ENCODE measurements at places on chromosomes 13 and 19.

GRCh38 chr19:18932216-18932841, 8.7 kb downstream of the HOMER3 start:
- DNase-seq: no peak

- DNase-seq: no peak
Observed at GRCh38 chr13:66781241-66781640, 448.9 kb downstream of the PCDH9 start.

GRCh38 chr19:46963093-46963734, 56.4 kb upstream of the NPAS1 start:
- DNase-seq: no peak

GRCh38 chr19:7152568-7152967, 83.1 kb downstream of the ZNF557 start:
- DNase-seq: no peak

GRCh38 chr13:110341445-110342244, 34.6 kb downstream of the COL4A2 start:
- no peak for DNase-seq

DNA sequence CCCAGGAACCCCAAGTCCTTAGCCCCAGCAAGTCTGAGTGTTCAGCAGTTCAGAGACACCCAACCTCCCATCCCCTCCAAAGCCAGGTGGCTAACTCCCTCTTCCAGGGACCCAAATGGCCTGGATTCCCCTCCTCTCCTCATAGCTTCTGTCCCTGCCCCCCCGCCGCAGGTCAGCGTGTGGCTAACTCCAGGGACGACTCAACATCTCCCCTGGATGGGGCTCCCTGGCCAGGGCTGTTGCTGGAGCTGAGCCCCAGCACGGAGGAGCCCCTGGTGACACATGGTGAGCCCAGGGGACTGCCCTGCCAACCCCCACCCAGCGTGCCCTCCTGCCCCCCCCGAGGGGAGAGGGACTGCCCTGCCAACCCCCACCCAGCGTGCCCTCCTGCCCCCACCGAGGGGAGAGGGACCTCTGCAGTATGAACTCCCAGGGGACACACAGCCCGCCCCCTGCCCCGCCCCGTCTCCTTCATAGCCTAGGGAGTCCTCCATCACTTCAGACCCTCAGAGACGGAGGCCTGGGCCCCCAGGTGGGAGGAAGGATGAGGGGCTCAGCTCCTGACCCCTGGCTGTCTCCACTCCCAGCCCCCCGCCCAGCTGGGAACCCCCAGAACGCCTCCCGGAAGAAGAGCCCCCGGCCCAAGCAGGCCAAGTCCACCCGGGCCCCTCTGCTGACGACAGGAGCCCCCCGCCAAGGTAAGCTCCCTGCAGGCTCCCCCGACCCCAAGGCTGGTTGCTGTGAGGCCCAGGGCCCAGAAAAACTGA, 1.7 kb downstream of the SSC5D start:
- DNase-seq: no peak

DNA sequence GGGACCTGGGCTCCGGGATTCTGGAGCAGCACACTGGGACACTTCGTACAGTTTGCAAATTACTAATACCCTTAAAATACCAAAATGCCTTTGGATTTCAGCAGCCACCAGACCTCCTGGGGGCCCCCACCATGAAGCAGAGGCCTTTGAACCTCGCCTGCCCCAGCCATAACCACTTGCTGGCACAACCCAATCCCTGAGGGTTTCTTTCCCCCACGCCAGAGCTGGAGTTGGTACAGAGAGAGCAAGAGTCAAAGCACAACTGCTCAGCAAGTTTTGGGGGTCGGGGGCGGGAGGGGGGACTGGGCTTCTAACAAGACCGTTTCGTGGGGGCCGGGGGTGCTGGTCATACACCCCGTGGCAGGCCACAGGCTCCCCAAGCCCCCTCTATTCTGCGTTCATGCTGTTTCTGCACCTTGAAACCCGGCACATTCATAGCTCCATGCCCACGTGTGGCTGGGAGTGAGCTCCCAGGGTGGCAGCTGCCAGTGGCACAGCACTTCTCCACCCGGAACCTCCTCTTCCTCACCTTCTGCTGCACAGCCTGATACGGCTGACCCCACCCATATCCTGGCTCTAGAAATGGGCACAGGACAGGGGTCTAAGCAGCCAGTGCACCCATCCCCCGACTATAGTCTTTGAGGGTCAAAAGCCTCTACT, 17.1 kb downstream of the PLEKHF1 start:
- DNase-seq: no peak

- no peak for DNase-seq
Observed at GRCh38 chr13:109684824-109685202, 101.6 kb downstream of the IRS2 start.

DNA sequence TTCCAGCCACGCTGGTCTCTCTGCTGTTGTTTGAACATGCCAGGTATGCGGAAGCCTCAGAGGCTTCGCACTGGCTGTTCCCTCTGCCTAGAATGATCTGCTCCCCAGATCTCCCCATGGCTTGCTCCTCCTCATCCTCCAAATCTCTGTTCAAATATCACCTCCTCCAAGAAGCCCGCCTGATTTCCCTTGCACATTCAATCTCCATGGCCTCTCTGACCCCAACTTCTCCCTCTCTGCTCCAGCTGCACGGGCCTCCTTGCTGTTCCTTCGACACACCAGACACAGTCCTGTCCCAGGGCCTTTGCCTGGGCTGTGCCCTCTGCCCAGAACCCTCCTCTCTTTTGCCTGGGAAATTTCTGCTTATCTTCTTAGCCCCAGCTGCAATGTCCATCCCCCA, 52.5 kb upstream of the PTPRS start:
- no peak for DNase-seq

DNA sequence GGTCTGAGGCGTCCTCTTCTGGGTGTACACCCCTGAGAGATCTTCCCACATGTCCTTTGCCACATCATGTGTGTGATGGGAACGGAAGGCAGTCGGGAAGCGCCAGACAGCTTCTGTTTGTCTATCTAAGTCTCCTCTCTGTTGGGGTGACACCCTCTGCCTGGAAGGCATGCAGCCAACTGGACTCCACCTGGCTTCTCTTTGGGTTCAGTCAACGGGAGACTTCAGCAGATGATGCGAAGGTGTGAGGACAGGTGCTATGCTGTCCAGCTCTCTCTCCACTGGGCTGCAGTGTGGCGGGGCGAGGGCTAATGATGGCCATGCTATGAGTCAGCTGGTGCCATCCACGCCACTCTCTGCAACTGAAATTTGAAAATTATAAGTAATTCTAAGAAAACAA, 14.3 kb upstream of the SBK3 start:
- DNase-seq: no peak

- DNase-seq: no peak
Observed at GRCh38 chr13:93398167-93399035, 171.8 kb downstream of the GPC6 start.

DNA sequence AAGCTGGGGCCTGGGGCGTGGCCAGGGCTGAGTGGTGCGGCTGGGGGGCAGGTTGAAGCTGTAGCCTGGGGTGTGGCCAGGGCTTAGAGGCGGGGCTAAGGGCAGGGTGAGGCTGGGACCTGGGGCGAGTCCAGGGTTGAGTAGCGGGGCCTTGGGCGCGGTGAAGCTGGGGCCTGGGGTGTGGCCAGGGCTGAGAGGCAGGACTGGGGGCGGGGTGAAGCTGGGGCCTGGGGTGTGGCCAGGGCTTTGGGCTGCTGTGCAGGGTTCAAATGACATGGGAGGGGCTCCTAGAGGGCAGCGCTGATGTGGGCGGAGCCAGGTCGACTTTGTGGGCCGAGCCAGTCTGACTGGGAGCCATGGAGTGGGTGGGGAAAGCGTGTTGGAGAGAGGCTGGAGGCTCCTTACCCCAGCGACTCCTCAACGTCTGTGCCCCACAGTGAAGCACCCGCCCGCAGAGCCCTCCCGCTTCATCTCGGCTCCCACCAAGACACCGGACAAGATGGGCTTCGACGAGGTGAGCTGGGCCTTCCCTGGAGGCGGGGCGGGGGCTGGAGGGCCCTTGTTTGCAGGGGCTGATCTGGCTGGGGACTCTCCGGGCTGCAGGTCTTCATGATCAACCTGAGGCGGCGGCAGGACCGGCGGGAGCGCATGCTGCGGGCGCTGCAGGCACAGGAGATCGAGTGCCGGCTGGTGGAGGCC, 21.5 kb downstream of the COLGALT1 start:
- no peak for DNase-seq

- no peak for DNase-seq
Observed at GRCh38 chr19:1166872-1167573, 7.0 kb downstream of the SBNO2 start.

GRCh38 chr19:17616961-17617806, 61.7 kb downstream of the COLGALT1 start:
- DNase-seq: no peak

DNA sequence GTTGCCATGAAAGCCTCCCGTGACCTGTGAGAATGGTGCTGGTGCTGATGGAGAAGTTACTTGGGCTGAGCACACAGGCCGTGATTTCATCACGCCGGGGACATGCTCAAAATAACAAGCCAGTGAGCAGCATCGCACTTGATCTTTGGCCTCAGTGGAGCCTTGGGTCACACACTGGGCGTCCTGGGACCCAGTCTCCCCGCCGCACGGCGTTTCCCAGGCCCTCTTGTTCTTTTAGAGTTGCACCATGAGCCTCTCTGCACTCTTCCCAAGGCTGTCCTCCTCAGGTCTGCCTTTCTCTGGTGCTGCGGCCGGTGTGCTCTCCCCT, 9.5 kb upstream of the NDUFS7 start:
- no peak for DNase-seq

- DNase-seq: no peak
Observed at GRCh38 chr19:1093330-1093729, 1.8 kb downstream of the POLR2E start.

- DNase-seq: no peak
Observed at GRCh38 chr13:29230299-29230845, 365.1 kb downstream of the SLC7A1 start.

DNA sequence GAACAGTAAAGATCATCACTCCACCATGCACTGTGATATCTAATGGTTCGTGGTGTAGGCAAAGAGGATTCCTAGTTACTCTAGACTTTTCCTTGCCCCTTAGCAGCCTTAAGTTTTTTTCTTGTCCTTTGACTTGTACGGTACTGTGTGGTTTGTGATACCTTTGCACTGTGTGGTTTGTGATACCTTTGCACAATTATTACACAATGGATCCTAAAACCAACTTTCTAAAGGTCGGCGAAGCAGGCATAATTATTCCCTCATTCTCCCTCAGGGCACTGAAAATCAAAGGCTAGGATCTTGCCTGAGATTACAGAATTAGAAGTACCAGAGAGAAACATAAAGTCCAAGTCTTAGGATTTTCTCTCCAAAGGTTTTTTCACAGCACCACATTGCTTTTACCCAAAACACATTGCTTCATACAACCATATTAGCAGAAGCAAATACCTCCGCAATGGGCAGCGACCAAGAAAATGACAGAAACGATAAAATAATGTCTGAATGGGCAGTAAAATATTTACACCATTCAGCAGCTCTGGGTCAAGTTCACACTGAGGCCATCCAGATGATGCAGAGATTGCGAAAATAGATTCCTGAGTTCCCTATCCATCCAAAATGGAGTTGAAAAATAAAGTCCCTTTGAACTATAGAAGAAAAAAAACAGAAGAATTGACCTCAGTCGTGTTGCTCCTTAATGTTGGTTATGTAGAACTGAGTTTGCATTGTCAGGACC, 106.4 kb downstream of the FGF14 start:
- DNase-seq: no peak

- no peak for DNase-seq
Observed at GRCh38 chr13:50843257-50844083, at the start of gene DLEU7. Gene DLEU7, minus strand, starts transcription at chr13:50843692. Its CDS starts 46 bp downstream, at chr13:50843646.

GRCh38 chr13:91922969-91923592, 524.7 kb downstream of the GPC5 start:
- no peak for DNase-seq

DNA sequence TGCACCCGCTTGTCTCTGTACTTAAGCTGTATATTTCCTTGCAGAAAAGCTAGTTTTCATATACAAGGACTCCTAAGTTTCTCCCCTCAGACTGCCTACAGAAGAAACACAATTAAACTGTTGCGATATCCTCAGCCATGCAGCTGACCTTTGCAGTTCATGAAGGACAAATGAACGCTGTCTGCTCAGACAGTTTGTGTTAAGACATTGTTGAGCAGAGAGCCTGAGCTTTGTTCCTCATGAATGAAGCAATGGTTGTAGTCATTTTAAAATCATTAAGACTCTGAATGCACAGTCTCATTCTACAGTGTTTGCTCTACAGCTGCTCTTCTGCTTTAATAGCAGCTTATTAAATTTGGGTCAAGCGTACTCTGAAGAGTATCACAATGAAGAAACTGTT, 23.2 kb upstream of the MAB21L1 start:
- no peak for DNase-seq

DNA sequence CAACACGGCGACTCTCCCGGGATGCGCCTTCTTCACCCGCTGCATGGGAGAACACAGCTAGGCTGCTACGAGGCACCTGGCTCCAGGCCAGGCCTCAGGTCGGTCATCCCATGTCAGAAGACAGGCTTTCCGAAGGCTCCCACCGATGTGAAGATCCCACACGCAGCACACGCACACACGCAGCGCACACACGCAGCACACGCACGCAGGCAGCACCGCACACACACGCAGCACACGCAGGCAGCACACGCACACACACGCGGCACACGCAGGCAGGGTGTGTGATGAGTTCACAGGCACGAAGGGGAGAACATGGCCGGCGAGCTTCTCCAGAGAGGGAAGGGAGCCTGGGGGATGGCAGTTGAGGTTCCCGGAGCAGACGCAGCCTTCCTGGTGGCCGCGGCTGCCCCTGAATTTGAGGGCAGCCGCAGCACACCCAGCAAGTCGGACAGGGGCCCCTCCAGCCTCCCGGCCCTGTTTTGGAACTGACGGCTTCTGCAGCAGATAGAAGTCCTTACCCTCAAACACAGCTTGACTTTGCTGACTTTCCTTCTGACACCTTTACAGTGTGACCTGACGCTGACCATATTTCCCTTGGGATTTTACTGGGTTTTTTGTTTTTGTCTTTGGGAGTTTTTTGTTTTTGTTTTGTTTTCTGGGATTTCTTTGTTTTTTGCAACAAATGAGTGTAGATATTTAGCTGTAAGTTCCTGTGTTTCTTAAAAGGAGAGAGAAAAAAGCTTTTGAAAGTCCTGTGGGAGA, 55.9 kb downstream of the RASA3 start:
- no peak for DNase-seq

DNA sequence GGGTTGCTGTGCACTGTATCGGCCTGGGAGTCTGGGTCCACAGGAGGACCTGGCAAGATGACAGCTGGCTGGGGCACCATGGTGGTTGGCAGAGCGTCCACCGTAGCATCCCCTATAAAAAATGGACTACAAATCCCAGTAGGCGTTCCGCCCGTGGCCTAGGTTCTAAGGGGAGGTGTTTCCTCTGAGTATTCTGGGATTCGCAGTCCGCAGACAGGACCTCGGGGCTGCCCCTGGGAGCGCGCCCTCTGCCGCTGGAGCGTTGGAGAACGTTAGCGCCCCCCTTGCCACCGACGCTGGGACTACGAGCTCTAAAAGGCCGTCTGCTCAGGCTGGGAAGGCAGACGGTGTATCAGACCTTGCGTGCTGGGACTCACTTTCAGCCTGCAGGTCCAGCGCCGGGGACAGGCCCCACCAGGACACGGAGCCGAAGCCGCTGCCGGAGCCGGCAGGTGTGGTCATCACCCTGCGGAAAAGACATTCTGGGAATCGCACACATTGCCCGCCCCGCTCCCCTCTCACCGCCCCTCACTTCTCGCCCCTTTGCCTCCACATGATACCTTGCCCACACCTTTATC, 372 bp downstream of the DNAAF3 start:
- DNase-seq: peak; percentile 62

Data from activated naive CD4-positive, alpha-beta T cell treated with anti-CD3 and anti-CD28 coated beads, Interleukin-2, amount 50 U/mL, for 72 hours (primary cell).